ENCODE measurements at places on chromosomes 3 and 15.

- no peak for DNase-seq
Observed at GRCh38 chr3:142117056-142117851, 32.1 kb downstream of the TFDP2 start.

GRCh38 chr3:146414010-146414409, 55.4 kb downstream of the PLSCR2 start:
- DNase-seq = no peak

DNA sequence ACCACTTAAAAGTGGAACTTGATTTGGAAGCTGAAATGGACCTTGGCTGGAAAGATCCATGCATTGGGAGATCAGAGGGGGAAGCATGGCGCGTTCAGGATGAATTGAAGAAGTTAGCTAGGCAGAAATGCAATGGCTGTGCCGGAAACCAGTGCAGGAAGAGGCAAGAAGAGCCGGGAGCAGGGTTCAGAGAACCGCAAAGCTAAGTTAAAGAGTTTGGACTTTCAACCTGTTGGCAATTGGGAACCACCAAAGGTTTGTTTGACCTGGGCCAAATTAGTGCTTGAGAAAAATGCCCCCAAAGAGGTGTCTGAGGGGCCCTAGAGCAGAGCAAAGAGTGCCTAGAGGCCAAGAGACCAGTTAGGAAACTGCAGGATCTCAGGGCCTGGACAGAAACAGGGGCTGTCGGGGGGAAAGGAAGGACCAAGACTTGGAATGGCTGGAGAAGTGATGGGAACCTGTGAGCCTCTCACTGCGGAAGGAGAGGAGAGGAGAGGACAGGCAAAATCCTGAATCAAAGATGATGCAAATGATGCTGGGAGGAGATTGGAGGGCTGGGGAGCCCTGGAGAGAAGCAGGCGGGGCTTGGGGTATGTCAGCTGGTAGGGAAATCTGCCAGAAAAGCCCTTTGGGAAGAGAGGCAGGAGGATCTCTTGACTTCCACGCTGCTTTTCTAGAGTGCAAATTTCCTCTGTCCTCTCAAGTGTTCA, 49.3 kb downstream of the FAM174B start:
- no peak for DNase-seq

DNA sequence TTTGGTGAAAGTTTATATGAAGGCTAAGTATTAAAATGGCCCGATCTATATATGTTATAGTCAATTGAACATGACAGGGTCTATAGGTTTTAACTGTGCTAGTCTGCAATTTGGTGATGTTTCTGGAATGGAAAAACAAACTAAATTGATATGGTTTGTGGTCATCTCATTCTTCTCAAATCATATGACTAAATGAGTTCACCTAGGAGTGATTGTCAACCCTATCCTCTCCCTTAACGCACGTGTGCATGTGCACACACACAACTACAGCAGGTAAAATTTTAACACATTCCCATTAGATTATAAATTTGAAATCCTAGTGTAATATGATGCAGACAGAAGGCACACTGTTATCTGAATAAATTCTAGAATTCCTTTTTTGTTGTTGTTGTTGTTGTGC, 9.0 kb downstream of the CLDND1 start:
- no peak for DNase-seq

GRCh38 chr3:46370839-46371518, at the start of gene CCR5:
CCR5 (plus strand) TSS chr3:46370946; CDS start chr3:46372903, 1,957 bp downstream.
- no peak for DNase-seq

DNA sequence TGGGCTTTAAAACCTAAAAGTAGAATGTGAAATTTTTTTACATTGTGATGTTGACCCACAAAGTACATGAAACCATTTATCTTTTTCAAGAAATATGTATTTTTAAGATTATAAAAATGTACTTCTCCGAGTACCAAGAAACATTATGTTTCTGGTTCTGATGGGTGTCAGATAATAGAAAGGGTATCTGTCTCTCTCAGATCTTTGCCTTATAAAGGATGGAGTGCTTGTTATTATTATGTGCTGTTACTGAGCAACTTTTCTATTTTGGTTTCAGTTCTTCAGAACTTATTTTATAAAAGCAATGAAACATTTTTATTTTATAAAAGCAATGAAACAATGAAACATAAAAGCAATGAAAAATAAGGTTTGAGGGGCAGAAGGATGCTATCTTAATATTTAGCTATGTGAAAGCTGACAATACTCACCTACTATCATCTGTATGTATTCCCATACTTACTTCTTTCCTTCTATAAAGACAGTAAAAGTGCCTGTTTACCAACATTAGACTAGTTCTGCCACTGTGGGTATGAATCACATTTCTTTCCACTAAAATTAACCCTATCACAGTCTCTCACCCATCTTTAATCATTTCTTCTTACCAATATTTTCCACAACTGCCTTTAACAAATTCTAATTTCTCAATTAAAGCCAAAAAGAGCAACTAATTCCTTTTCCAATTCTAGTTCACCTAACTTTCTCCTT, 540.7 kb upstream of the KCNMB2 start:
- no peak for DNase-seq

Data from fibroblast of skin of left quadriceps (primary cell).